Left renal pelvis (tissue), 4 donors: ENCODE measurements at places on chromosomes 16 and 17. TPM values are rescaled to one million over a fixed set of nuclear protein-coding genes. Genes with fewer than 3 reads are reported as not detected.

DNA sequence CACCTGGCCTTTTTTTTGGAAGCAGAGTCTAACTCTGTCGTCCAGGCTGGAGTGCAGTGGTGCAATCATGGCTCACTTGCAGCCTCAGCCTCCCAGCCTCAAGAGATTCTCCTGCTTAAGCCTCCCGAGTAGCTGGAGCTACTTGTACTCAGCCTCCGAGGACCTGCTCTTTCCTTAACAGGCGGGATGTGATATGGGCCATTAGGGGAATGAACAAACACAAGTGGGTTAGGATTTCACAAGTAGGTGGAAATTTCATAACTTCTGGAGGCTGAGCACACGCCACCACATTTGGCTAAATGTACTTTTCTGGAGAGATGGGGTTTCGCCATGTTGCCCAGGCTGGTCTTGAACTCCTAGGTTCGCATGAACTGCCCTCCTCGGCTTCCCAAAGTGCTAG lies 4.1 kb downstream of the PAM16 start:
- DNase-seq: no peak

DNA sequence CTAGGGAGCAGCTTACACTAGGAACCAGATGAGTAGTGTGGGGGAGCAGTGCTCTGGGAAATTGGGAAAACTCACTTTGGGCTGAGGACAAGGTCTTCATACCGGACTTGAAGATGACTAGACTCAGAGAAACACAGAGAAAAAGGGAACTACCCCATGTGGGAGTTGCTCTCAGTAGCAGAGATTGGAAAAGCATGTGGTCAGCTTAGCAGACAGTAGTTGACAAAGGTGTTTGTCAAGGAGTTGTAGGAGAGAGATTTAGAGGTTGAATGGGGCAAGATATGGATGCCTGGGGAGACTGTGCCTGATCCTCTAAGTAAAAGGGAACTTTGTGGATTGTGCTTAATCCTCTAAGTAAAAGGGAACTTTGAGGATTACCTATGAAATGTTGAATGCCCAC lies 194.5 kb upstream of the COX10 start:
- no peak for DNase-seq

- DNase-seq: no peak
Measured at GRCh38 chr17:72719578-72720493, 372.7 kb downstream of the SLC39A11 start.

The CCL1 gene
- polyA plus RNA-seq: not detected

The CDH13 gene
- polyA plus RNA-seq: 4.9 TPM

The PRKCB gene
- 4.2 TPM for polyA plus RNA-seq
